Right atrium auricular region (tissue), 2 donors: ENCODE measurements at places on chromosomes 5 and 9. TPM values are rescaled to one million over a fixed set of nuclear protein-coding genes. Genes with fewer than 3 reads are reported as not detected.

Gene KYAT1
- 15.1 TPM for total RNA-seq

Gene ACOT12
- total RNA-seq, result not detected

Gene PCDHB5
- 3.8 TPM for total RNA-seq

Gene C9orf57
- not detected for total RNA-seq

Gene SLC6A18
- not detected for total RNA-seq

Gene C5orf46
- total RNA-seq, result not detected

Gene FAM240B
- not detected for total RNA-seq

Gene PCDHGA6
- total RNA-seq, result 5.3 TPM
